Esophagus mucosa (tissue), 1 donor: ENCODE measurements at places on chromosomes 1 and 21. TPM values are rescaled to one million over a fixed set of nuclear protein-coding genes. Genes with fewer than 3 reads are reported as not detected.

DNA sequence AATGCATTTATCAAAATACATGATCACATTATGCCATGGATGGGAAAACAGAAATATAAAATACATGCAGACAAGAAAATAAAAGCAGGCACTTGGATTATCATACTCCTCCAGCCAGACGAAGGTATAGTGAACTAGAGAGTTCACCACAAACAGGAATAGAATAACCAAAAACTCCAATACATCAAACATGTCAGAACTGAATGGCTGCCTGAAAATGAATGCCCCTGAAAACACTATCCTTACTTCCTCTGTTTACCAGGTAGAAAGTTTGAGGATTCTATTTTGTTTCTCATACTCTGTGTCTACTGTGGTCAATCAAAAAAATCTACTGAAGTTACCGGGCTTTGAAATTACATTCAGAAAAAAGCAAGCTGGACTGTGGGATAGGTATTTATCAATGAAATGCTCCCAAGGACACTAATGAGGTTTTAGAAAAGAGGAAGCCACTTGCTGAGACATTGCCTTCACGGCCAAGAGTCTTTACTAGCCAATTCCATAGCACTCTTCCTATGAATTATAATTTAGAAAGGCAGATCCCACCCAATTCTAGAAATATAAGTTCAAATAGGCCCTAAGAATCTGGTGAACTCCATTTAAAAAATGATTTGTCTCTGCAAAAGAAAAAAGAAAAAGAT lies 197.7 kb downstream of the SMYD3 start:
- ATAC-seq: no peak

The SPRR4 gene
- total RNA-seq: not detected

DNA sequence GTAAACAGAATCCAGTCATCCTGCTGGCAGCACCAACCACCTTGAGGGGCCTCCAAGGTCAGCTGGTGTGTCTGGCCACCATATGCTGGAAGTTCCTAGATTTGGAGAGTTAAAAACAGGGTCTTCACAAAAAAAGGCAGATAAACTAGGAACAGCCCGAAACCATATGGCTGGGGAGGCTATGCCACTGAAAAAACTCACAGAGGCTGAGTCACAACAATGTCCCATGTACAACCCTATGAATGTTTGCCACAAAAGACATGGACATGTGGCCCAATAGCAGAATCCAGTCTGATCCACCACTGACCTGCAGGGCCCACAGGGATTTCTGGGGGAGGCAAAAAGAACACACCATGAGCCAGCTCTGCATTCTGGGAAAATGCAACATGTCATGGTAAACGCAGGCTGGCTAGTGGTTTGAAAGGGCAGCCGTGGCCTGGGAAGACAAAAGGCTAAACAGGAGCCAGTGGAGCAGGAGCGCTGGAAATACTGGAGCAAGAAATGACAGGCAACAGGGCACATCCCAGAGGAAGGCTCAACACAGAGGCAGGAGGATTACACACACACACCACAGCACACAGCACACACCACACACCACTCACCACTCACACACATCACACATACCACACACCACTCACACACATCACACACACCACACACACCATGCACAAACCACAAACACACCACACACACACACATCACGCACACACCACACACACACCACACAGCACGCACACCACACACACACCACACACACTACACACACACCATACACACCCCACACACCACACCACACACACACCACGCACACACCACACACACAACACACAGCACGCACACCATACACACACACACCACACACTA lies 55.4 kb downstream of the HSF2BP start:
- ATAC-seq: peak; percentile 8

The CYP4B1 gene
- 13.5 TPM for total RNA-seq

- no peak for ATAC-seq
These were observed 512.6 kb downstream of the MRPL39 start for GRCh38 chr21:25094695-25095094.

DNA sequence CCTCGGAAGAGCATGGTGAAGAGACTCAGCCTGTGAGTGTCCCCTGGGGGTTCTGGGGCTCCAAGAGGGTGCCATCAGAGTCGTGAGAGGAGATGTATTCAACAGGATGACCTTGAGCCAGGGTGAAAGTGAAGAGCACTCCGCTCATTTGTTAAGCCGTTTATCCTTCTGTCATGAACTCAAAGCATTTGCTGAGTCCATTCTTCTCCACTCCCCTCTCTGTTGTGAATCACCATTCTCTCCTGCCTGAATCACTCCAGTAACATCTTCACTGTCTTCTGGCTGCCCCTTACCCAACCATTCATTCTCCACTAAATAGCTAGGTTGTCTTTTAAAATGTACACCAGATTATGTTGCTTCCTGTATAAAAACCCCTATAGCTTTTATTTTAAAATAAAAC lies 102.2 kb downstream of the RGL1 start:
- no peak for ATAC-seq

GRCh38 chr1:171468120-171468750 lies 17.1 kb upstream of the PRRC2C start:
- peak; percentile 77 for ATAC-seq

The CTBS gene
- 11.2 TPM for total RNA-seq

The C1QA gene
- total RNA-seq: 10.4 TPM

DNA sequence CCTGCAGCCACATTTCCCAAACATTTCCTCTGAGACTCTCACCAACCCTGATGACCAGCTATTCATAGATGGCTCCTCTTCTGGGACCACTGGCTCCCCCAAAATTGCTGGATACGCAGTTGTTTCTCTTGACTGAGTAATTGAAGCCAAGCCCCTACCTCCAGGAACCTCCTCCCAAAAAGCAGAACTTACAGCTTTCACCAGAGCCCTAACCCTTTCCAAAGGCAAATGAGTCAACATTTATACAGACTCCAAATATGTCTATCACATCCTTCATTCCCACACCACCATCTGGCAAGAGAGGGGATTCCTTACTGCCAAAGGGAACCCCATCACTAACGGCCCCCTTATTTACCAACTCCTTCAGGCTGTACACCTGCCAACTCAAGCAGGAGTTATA lies 20.3 kb upstream of the CA6 start:
- ATAC-seq: no peak

The AIM2 gene
- total RNA-seq: 0.52 TPM

DNA sequence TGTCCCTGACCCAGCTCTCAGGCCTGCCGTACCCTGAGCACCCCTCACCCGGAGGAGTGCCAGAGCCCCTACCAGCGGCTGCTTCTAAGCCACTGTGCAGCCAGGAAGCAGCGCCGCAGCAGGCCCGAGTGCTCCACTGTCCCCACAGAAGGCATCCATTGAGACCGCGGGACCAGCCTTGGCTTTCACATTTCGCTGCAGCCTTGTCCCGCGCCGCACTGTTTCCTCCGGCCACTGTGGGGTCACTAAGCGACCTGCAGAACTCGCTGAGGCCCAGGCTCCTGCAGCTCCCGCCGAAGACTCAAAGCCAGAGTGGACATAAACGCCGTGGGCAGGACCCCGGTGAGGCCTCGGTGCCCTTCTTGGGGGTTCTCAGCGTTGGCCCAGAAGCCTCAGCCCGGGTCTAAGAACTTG lies 3.0 kb downstream of the ALX3 start:
- no peak for ATAC-seq

- no peak for ATAC-seq
These were observed 266.8 kb downstream of the VAV3 start for GRCh38 chr1:107698161-107698560.

The OPTC gene
- not detected for total RNA-seq

GRCh38 chr1:151620286-151620685 lies 8.4 kb downstream of the SNX27 start:
- ATAC-seq: no peak

The NPR1 gene
- 1.8 TPM for total RNA-seq

GRCh38 chr1:231626951-231627614 lies 493 bp downstream of the DISC1 start:
- peak; percentile 50 for ATAC-seq

The CRNN gene
- total RNA-seq: 1,110 TPM

The CHIT1 gene
- 0.20 TPM for total RNA-seq

DNA sequence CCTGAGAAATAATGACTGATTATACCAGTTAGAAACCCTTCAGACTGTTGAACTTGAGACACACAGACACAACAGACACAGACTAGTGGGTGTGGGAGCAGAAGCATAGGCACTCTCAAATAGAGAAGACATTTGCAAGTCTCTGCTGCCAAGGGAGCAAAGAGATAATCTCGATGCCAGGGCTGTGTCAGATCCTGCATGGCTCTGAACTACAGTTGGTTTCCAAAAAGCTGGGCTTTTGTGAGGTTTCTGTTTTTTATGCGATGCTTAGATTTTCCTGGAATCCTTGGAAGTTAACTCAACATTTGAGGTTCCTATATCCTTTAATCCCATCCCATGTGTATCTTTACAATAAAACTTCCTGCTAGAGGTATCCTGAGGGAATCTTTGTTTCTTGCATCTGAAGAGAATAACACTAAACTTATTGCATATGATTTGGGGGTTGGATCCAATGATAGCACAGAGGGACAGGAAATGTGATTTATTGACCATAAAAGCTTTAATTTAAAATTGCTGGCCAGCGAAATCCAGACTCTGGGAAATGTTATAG lies 236.4 kb downstream of the SPATA17 start:
- no peak for ATAC-seq

The SGIP1 gene
- total RNA-seq: 1.4 TPM

DNA sequence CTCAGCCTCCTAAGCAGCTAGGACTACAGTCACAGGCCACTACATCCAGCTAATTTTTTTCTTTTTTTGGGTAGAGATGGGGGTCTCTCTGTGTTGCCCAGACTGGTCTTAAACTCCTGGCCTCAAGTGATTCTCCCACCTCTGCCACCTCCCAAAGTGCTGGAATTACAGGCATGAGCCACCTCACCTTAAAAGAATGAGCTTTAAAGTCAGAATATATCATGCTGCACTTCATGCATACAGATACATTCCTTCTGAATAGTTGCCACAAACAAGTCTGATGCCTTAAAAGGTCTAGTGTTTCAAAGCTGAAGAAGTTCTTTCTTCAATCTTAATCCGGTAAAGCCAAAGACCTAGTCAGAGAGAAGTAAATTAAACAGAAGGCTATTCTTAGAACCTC lies 23.8 kb upstream of the CPLANE2 start:
- no peak for ATAC-seq

DNA sequence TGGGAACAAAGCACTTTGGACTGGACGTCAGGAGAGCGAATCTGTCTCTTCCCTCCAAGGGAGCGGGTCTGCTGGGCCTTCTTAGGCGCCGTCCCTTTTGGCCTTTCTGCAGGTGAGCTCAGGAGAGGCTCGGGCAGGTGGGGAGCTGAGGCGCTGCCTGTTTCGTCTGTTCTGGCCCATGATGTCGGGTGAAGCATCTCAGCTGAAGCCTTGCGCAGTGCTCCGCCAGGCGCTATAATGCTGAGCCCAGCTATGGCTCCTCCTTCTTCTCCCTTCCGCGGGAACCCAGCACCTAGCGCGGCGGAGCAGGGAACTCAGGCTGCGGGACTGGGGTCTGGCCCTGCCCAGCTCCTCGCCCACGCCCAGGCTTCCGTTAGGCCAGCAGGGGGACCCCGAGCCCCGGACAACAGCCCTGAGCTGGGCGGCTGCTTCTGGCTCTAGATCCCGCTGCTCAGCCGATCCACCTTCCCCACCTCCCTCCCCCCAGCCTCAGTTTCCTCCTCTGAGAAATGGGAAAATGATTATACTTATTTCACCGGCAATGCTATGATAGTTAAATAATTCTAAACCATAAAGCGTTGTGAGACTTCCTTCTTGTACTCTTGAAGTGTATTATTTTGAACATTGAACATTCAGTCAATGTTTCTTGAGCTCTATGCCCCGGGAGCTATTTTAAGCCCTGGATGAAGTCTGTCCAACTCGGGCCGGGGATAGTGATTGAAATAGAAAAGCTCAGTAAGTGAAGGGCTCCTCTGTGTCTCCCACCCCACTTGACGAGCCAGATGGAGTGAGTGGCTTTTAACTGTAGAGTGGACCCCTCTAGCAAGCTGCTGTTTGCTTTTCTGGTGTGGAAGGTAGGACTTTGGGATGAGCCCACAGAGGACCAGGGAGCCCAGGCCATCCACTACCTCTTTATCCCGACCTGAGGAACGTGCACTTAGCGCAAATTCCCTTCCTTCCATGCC lies 9.6 kb upstream of the ADORA1 start:
- peak; percentile 60 for ATAC-seq

The SLC16A4 gene
- total RNA-seq: 0.44 TPM

DNA sequence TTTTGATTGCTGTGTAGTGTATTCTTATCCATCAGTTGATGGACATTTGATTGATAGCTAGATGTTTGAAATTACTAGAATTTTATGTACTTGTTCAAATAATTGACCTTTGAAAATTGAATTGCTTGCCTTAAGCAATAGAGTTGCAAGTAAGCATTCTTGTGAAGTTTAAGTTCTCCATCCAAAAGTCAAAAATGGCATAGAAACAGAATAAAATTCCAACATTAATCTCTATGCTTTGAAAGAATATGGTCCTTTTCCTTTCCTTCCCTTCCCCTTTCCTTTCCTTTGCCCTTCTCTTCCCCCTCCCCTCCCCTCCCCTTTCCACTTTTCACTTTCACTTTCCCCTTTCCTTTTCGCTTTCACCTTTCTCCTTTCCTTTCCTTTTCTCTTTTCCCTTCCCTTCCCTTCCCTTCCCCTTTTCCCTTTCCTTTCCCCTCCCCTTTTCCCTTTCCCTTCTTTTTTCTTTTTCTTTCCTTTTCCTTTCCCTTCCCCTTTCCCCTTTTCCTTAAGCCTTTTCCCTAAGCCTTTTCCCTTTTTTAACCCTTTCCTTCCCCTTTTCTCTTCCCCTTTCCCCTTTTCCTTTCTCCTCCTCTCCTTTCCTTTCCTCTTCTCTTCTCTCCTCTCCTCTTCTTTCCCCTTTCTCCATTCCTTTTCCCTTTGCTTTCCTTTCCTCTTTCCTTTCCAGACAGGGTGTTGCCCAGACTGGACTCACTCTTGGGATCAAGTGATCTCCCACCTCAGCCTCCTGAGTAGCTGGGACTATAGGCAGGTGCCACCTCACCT lies 67.4 kb downstream of the SASS6 start:
- no peak for ATAC-seq

The HCRTR1 gene
- total RNA-seq: not detected

The KRTAP7-1 gene
- total RNA-seq: not detected

DNA sequence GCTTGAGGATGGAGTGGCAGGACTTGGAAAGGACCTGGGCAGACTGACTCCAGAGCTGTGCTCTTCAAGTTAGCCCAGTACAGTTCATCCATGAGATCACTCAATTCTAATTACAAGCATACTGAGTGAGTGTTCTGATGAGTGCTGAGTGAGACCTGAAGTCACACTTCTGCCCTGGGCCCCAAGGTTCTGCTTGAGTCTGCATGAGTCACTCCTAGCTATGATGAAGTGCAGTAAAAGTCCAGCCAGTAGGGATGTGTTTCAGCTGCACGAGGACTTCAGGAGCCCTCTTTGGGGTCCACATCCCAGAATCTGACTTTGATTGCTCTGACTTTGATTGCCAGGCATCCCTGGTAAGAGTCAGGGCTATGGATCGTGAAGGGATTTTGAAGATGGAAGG lies 35.8 kb downstream of the PLEKHA6 start:
- ATAC-seq: peak; percentile 88

DNA sequence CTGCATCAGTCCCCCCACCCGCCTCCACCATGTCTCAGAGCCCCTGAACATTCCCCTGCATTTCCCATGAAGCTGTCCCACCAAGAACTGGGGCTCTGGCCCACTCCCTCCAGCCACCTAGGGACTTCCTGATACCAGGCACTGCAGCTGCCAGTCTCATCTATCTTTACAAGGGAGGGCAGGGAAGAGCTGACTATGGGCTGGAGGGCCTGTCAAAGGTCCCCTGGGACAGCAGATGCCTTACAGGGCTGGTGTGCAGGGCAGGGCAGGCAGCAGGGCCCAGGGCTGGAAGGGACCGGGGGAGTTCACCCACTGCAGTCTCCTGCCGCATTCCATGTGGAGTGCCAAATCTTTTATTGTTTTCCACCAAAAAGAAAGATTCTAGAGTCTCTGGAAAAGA lies 17.6 kb downstream of the SHISA4 start:
- no peak for ATAC-seq
